RKO (cell line): ENCODE measurements at places on chromosomes 5 and 9.
A peak's percentile ranks its signal among the peaks of the same experiment; 100 is the strongest.

DNA sequence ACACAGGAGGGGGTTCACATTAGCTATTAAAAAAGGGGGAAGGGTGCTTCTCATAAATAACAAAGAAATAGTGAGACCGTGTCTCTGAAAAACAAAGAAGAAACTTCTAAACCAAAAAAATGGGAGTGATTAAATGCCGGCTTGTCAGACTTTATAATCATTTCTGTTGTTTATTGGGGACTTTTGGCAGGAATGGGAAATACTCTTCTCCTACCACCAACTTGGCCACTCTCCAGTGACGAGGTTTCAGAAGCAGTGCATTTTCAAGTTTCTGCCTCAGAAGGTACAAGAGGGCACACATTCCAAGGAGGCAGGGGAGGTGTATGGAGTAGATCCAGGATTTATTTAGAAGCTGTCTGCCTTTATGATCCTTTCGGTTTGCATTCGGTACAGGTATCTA, 46.2 kb downstream of the LIX1 start:
- no peak for DNase-seq

DNA sequence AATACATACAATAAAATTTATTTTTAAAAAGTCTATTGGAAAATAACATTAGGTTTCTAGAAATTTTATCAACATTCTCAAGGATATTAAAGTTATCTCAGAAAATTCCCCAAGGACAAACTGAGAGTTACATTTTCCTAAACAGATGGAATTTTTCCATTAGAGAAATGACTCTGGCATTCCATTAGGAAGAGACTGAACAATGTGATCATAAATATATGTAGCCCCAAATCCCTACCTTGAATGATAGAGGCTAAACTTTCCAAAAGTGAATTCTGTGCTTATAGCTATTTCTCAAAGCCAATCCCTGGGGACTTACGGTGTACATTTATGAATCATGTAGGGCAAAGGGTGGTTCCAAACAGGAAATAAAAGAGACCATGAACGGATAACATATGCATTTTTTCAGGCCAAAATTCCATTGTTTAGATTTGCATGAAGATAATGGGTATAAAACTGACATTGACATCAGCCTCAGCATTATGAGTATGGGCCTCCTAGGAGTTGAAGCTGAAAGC, 1181.0 kb upstream of the DMAC1 start:
- no peak for DNase-seq

GRCh38 chr5:37886242-37886905, 46.5 kb upstream of the GDNF start:
- no peak for DNase-seq

- DNase-seq: no peak
These were observed 68.0 kb downstream of the ZNF608 start for GRCh38 chr5:124678468-124678867.

DNA sequence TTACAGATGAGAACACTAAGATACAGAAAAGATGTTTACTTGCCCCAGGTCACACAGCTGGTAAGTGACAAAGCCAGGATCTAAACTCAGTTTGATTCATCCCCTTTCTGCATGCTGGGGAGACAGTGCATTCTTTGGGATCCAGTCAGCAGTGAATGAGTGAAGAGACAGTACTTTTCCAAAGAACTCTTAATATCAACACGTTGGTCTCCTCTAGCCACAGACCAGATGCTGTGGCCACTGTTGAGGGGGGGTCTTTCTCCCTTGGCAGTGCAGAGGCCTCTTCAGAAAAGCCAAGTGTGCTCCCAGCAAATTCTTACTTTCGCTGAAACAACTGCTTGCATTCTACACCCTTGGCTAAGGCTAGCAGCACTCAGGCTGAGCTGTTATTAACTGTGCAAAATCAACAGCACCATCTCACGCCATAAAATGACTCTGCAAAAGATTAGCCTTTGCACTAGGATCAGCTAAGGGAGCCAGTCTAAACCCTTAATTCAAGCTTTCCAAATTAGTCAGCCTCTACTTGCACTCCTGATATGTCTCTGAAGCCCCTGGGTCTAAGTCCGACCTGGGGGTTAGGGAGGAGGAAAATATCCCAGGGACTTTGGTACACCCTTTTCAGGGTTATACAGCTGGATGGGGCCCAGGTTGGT, 4.8 kb upstream of the TMEM171 start:
- DNase-seq: peak; percentile 5

DNA sequence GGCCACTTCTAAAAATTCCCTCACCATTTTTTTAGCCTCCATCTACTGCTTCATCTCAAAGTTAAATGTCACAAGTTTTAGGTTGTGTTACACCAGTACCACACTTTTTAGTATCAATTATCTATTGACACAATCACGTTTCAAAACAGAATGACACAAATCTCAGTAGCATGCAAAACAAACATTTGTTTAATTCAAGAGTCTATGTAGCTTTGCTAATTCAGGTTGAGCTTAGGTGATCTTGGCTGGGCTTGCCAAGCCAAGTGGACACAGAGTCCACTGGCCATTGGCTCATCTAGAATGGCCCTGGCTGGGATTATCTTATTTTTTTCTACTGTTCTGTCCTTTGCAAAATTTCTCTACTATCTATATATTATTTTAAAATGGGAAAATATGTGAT, 61.9 kb upstream of the JAK2 start:
- no peak for DNase-seq

GRCh38 chr9:131330814-131331600, 41.5 kb downstream of the PLPP7 start:
- DNase-seq: no peak

DNA sequence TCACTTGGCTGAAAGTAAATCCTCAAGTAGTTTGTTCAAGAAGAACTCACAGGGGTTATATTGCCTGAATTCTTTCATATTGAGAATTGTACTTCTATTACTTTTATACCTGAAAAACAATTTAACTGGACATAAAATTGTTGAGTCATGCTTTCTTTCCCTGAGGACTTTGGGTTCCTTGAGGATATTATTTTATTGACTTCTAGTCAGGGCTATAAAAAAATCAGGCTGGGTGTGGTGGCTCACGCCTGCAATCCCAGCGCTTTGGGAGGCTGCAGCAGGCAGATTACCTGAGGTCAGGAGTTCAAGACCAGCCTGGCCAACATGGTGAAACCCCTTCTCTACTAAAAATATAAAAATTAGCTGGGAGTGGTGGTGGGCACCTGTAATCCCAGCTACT, 17.9 kb upstream of the CDC42SE2 start:
- DNase-seq: no peak

GRCh38 chr5:32600054-32600622, 14.8 kb downstream of the SUB1 start:
- peak; percentile 45 for DNase-seq

DNA sequence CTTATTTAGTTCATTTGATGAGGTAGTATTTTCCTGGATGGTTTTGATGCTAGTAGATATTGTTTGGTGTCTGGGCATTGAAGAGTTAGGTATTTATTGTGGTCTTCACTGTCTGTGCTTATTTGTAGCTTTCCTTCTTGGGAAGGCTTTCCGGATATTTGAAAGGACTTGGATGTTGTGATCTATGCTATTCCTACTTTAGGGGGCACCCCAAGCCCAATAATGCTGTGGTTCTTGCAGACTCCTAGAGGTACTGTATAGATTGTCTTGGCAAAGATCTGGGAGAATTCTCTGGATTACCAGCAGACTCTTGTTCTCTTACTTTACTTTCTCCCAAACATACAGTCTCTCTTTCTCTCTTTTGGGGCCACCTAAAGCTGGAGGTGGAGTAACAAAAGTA, 315.7 kb downstream of the MAT2B start:
- DNase-seq: no peak

- DNase-seq: no peak
These were observed 62.4 kb downstream of the MARCHF3 start for GRCh38 chr5:126967808-126968466.

DNA sequence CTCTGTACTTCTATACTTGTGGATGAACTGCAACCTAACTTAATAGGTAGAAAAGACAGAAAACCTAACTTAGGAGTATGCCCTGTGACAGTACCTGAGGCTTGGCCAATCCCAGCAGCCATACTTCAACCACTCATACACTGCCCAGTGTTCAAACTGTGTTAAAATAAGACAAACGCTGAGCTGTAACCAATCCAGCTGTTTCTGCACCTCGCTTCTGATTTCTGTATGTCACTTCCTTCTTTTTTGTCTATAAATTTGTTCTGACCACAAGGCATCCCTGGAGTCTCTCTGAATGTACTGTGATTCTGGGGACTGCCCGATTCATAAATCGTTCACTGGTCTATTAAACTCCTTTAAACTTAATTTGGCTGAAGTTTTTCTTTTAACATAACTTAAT, 41.4 kb downstream of the AUH start:
- no peak for DNase-seq

DNA sequence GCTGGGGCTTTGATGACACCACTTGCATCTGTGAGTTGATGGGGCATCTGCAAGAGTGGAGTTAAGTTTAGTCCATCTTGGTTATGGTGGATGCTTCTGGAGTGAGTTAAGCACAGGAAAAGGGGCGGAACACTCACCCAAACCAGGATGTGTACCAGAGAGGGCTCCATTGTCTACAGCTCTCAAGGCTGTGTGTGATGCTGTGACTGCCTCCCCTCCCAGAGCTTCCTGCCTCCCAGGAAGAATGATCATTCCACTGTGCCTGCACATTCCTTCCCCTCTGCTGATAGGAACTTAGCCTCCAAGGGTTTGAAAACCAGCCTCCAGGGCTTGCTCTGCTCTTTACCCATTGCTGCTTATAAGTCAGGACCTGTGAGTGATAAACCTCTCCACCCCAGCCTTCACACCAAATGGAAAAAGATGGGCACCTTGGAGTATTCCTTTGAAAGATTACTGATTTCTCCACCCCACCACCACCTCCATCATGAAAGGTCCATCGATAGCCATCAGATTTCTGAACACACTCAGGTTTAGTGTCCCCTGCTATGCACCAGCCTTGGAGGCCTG, 160.1 kb upstream of the SPRY4 start:
- DNase-seq: no peak

DNA sequence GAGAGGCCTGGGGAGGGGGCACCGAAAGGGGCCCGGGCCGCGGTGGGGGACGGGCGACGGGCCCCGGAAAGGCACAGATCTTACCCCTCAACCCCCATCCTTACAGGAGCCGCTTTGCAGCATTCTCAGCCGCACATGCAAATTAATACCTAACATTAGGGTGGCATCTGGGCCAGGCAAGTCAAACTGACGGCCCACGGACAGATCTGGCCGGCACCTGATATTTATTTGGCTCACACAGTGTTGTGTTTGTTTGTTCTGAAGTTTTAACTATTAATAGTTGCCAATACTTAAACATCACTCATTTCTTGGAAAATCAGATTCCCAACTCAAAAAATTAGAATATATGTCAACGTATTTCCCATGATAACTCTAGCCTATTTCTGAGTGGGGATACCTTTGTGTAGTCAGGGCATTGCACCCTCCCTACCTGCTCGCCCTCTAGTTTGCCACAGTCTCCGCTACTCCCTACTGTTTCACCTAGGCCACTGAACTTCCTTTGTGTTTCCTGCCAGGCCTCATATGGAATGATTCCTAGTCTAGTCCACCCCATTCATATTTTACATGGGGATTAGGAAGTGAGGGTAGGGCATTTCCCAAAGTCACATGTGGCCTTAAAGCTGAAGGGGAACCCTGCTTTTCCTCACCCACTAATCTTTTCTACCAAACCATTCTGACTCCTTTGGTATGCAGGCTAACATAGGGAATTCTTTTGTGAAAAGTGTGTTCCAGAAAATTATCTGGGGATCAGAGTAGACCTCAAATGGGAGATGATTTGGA, 71.9 kb upstream of the LARP1 start:
- no peak for DNase-seq

DNA sequence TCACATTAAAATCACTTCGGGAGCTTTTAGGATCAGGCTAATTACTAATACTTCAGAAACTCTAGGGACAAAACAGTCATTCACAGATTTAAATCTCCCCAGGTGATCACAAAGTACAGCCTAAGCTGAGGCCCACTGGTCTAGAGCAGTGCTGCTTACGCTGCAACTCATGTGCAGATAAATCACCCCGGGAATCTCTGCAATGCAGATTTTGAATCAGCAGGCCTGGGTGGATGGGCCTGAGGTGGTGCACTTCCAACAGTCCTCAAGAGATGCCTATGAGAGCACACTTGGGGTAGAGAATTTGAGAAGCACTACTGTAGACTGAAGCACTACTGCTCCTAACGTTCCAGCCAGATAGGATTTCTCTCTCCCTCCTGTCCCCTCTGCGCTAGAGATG, 28.4 kb downstream of the CSF1R start:
- DNase-seq: no peak

GRCh38 chr5:68086857-68087256, 128.7 kb upstream of the PIK3R1 start:
- no peak for DNase-seq

- DNase-seq: no peak
These were observed 457 bp downstream of the UGCG start for GRCh38 chr9:111896942-111897600.

DNA sequence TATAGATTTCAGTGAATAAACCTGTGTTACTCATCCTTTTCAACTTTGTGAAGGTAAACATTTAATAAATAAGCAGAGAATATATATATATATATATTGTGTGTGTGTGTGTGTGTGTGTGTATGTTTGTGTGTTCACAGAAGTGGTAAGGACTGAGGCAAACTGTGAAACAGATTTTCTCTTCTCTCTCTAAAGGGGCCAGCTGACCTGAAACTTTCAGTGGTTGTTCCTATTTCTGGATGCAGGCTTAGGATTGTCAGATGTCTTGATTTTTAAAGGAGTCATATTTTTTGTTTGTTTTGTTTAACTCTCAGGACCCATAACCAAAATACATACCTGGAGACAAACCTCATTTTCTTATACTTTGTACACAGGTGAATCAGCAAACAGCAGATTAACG, 714.9 kb upstream of the MEF2C start:
- no peak for DNase-seq

DNA sequence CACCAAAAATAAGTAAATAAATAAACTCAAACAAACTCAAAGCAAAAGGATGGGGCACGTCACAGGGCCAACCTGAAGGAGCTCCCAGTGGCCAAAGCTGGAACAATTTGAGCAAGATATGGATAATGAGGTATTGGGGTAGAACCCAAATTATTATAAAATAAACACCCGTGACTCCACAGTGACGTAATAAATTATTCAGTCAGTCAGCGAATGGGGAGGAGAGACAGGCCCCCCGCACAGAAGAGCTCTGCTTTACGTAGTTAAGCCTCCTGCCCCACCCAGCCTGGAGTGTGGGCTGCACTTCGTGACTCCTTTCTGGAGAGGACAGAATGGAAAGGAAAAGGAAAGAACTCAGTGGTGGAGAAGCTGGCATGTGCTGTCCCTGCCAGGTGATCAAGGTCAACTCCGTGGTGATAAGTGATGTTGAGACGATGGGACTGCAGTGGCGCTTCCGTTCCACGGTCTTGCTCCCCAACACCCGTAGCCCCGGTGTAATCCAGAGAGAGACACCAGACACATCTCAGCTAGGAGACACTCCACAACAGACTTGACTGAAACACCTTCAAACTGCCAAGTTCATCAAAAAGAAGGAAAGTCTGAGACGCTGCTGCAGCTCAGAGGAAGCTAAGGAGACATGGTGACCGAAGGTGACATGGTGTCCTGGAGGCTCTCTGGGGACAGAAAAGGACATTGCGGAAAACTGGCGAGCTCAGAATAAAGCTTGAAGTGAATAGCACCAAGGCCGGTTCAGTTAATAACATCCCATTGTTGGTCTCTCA, 83.3 kb upstream of the COL5A1 start:
- no peak for DNase-seq
